Caco-2 (cell line): ENCODE measurements at places on chromosomes 6 and 20. TPM values are rescaled to one million over a fixed set of nuclear protein-coding genes. Genes with fewer than 3 reads are reported as not detected.

Gene HLA-DQA2
- not detected in 2 replicates for total RNA-seq

GRCh38 chr20:62678553-62678952 is 30.1 kb upstream of the NTSR1 start:
- DNase-seq: no peak
- H3K4me3 ChIP-seq: no peak overlapping the region
- no peak overlapping the region for H3K27ac ChIP-seq
- no peaks in the 10 kb centered on the region for H3K4me1 ChIP-seq
- H3K27me3 ChIP-seq: peaks cover 2% of the 10 kb centered on the region; the same call in 1 of the 2 replicates
- H3K36me3 ChIP-seq: no peaks in the 10 kb centered on the region

- no peaks in the 10 kb centered on the region for H3K4me1 ChIP-seq
- DNase-seq: no peak
- no peak overlapping the region for H3K27ac ChIP-seq
- no peak overlapping the region for H3K4me3 ChIP-seq
These were observed 459.6 kb downstream of the UTRN start for GRCh38 chr6:144744720-144745119.

- no peaks in the 10 kb centered on the region for H3K36me3 ChIP-seq
- DNase-seq: no peak
- no peaks in the 10 kb centered on the region for H3K4me1 ChIP-seq
- no peak overlapping the region for H3K27ac ChIP-seq
- no peak overlapping the region for H3K4me3 ChIP-seq
These were observed 54.0 kb downstream of the NPEPL1 start for GRCh38 chr20:58746620-58747019.

- peaks cover 21% of the 10 kb centered on the region for H3K4me1 ChIP-seq
- H3K36me3 ChIP-seq: no peaks in the 10 kb centered on the region
- H3K27me3 ChIP-seq: no peaks in the 10 kb centered on the region
- no peak overlapping the region for H3K4me3 ChIP-seq
These were observed 369.0 kb downstream of the SYNE1 start for GRCh38 chr6:152267967-152268845.

GRCh38 chr6:168434505-168434904 is 6.5 kb upstream of the SMOC2 start:
- no peaks in the 10 kb centered on the region for H3K36me3 ChIP-seq
- H3K4me3 ChIP-seq: no peak overlapping the region
- H3K27ac ChIP-seq: no peak overlapping the region
- no peak for DNase-seq

- H3K36me3 ChIP-seq: no peaks in the 10 kb centered on the region
- H3K4me3 ChIP-seq: no peak overlapping the region
- no peaks in the 10 kb centered on the region for H3K27me3 ChIP-seq
- no peak overlapping the region for H3K27ac ChIP-seq
- DNase-seq: no peak
These were observed 32.4 kb downstream of the THBS2 start for GRCh38 chr6:169221264-169221663.

- no peak overlapping the region for H3K4me3 ChIP-seq
- peaks cover 21% of the 10 kb centered on the region for H3K4me1 ChIP-seq
- H3K27ac ChIP-seq: peak overlapping the region; percentile 87
- H3K36me3 ChIP-seq: no peaks in the 10 kb centered on the region
- DNase-seq: peak; percentile 96
These were observed 22.2 kb upstream of the CCN5 start for GRCh38 chr20:44692932-44693480.
